ENCODE measurements at places on chromosomes 5 and 9.

DNA sequence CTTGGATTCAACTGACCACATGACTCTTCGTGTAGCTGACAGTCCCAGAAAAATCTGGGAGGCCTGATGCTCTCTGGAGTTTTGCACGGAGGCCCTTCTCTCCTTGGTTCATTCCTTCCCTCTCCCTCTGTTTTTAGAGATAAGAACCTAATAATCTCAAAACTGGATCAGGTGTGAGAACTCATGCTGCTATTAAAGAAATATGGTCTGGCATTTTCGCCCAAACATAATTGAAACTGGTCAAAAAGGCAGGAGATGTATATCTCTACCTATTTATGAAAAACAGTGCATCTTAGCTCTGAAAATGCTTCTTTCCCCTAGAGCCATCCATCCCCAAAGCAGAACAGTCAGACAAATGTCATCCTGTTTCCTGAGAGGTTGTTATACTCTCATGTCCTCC is 397.5 kb downstream of the PRELID2 start:
- no peak for DNase-seq

- DNase-seq: no peak
These were observed 21.1 kb downstream of the PITX1 start for GRCh38 chr5:135012951-135013391.

DNA sequence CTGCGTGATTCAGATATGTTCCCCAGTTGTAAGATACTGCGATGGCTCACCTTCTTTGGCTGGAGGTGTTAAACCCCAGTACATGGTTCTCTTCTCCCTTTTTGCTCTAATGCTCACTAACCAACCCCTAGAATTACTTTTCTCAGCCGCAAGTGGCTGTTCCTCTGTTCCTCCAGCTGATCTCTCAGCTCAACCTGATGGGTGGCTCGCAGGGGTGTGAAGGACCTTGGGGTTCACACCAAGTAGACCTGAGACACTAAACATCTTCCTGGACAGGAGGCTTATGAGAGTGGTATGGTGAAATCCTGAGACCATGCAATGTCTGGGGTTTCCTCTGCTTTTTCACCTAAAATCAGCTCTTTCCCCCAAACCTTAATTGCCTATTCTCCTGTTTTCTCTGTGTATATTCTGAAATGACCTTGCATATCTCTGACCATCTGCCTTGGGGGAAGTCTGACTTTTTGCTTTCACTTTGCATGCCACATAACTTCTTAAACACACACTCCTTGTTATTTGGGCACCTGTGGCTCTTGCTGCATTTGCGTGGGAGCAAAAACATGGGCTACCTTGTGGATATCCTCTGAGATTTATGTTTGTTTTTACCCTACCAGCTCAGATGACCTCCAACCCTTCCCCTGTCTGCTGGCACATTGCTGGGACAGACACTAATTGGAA is 15.9 kb upstream of the IFNA14 start:
- DNase-seq: no peak

DNA sequence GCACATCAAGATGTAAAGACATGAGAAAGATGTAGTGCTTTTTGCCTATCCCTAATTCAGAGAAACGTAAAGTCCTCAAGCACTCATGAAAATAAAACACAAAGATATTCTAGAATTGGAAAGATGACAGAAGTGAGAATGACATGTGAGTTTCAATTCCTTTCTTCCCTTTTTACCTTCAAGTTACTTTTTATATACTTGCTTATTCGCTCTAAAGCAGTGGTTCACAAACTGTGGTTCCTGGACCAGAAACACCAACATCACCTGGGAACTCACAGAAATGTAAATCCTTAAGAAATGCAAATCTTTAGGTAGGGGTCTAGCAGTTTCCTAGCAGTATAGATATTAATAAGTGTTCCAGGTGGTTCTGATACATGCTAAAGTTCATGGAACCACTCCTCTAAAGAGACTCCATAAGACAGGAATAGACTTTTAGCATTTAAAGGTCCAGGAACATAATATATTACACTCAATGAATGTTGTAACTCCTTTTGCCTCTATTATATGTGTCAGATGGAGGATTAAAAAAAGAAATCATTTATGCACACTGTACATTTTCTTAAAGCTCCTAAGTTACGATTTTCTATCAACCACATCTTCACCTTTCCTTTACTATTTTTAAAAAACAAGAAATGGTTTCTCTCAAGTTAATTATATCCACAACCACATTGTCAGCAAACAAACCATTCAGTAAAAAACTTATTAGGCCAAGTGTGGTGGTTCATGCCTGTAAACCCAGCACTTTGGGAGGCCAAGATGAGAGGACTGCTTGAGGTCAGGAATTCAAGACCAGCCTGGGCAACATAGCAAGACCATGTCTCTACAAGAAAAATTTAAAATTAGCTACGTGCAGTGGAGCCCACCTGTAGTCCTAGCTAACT is 39.9 kb downstream of the ERP44 start:
- DNase-seq: no peak

DNA sequence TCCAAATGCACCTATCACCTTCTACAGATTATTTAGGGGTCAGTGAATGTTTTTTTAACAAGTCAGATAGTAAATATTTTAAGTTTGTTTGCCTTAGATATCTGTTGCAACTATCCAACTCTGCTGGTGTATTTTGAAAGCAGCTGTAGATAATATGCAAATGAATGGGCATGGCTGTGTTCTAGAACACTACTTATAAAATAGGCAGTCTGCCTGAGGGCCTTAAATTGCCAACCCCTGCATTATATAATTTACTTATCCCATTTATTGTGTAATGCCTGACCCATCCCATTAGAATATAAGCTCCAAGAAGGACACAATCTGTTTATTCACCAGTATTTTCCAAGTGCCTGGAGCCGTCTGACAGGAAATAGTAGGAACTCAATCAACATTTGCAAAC is 149.0 kb downstream of the TTC39B start:
- DNase-seq: no peak

DNA sequence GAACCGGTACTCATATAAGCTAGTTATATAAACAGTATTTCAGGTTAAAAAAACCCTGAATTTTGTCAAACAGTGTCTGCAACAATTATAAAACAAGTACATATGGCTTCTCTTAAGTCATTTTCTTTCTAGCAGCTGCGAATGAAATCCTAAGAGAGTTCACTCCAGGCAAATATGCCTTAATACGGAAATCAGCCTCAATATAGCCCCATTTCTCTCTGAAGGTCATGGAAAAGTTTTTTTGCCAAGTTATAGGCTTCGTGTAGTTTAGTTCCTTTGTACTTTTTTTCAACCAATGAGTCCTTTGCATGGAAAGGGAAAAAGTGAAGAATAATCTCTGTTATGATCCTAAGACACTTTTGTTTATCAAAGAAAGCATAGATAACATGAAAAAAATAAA is 848.0 kb upstream of the ACO1 start:
- no peak for DNase-seq

DNA sequence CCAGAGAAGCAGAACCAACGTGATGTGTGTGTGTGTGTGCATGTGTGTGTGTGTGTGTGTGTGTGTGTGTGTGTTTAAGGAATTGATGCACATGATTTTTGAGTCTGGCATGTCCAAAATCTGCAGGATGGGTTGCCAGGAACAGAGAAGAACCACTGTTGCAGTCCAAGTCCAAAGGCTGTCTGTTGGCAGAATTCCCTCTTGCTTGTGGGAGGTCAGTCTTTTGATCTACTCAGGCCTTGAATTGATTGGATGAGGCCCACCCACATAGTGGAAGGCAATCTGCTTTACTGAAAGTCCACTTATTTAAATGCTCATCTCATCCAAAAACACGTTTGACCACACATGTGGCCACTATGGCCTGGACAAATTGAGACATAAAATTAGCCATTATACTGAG is 11.4 kb upstream of the TSC1 start:
- no peak for DNase-seq

DNA sequence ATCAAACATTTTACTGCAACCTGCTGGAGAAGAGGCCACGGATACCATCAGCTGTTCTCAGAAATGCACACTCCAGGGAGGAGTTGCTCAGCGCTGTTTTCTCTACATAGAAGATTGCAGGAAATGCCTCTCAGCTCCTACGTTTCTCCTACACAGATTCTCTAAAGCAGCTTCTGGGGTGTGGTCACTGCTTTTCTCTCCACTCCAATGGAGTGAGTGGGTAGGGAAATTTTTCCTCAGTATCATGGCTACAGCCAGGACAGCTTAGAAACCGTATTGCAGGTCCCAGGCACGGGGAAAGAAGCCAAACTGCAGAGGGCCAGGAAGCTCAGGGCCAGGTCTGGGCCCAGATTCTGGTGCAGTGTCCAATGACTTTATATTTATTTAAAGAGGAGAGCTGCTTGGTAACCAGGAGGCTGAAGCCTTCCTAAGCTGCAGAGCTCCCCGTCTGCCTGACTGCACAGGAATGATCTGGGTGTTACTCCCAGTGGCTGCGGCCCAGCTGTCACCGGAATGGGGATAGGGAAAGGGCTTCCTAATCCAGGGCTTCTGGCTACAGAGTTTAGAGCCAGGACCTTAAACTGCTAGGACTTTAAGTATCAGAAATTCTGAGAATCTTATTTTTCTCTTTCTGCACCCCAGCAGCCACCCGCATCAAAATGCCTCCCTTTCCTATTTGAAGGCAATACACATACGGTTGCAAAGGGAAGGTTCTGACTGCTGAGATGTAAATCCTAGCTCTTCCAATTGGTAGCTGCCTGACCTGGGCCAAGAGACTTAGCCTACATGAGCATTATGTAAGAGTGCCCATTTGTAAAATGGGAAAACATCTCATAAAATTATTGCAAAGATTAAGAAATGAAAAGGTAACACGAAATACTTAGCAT is 1.4 kb upstream of the SPTAN1 start:
- no peak for DNase-seq

DNA sequence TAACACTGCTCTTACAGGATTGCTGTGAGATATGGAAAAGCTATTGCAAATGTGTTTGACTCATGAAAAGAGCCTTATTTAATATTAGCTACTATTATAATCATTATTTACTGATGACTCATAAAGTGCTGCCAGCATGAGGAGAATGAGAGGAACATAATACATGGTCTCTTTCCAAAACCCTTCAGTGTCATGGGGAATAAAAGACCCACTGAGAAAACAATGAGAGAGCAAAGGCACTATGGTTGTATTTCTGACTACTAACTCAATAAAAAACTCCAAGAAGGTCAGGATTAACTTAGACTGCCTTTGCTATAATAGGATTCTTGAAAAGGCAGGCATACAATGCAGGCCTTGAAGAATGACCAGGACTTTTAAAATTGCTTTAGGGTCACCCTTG is 633.5 kb downstream of the DTWD2 start:
- no peak for DNase-seq

All from NCI-H2029 (cell line).